Inflammatory macrophage treated with lipopolysaccharide for 1 hour (primary cell): ENCODE measurements at places on chromosomes 2 and 18.

DNA sequence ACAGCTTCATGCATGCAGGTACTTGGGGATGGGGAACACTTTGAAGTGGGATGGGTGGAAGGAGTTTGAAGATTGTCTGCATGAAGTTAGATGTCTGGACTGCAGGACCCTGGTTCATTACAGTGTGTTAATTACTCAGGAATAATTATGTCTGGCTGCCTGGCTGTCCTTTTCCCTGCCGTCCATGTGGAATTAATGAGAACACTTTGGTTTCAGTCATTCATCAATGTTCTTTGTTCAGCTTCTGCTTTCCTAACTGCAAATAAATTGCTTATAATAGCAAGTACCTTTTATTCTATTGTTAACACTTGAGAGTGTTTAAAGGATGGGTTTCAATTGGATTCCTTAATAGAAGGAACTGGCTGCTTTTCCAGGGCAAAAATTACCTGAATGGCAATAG lies 35.8 kb downstream of the MTCL1 start:
- DNase-seq: no peak

DNA sequence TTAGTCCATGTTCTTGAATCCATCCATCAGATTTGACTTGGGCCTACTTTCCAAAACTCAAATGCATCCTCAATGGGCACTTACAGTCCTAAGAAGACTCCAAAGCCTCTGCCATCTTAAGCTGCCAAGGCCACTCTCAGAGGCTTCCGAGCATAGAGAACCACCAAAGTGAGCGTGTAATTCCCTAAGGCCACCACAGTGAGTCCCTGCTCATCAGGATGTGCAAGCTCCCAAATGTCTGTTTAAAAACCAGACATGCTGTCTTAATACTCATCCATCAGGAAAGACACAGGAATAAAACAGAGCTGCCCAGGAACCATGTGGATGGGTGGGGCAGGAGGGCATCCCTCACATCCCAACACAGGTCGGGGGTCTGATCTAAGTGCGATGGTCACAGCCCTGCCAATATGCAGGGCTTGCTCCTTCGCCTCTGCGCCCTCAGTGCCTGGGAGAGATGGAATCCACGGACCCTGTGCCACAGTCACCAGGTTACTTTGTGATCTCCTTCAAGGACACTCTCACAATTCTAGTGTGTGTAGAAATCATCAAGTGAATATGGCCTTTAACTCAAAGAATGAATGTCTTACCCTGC lies 80.4 kb downstream of the POLR1A start:
- no peak for DNase-seq

DNA sequence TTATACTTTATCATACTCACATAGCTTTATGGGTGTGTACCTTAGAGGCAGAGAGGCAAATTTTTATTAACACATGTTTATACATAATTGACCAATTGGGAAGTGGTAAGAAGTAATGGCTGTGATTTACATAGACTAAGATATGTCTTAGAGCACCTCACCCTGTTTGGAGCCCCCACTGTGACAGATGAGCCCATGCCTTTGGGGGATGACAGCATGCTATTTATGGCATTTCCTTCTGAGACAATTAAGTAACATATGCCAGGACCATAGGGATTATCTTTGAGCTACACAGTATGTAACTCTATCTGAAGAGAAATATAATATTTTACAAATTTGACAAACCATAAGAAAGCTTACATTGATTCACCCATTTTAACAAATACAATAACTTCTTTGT lies 1655.3 kb upstream of the ACVR2A start:
- DNase-seq: no peak

DNA sequence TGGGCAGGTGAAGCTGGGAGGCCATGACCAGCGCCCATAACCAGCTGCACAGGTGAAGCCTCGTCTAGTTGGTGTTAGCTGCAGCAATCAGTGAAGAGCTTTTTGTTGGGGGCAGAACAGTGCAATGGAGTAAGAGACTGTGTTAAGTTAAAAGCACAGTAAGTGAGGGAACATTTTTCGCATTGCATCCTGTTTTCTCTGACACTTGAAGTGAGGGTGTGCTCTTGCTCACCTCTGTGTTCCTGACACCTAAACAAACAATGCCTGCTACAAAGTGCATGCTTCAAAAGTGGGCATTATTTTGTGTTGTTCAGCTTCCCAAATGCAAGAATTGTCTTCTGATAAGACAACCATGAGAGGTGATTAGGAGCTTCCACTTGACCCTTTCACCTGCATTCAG lies 324.0 kb upstream of the ACVR2A start:
- DNase-seq: no peak

GRCh38 chr2:208086029-208086428 lies 38.3 kb downstream of the CRYGD start:
- DNase-seq: peak; percentile 11

- peak; percentile 95 for DNase-seq
Measured at GRCh38 chr2:112584134-112584890, at the start of gene CHCHD5. CHCHD5 (plus strand) TSS chr2:112584609; CDS start chr2:112584648, 39 bp downstream.

DNA sequence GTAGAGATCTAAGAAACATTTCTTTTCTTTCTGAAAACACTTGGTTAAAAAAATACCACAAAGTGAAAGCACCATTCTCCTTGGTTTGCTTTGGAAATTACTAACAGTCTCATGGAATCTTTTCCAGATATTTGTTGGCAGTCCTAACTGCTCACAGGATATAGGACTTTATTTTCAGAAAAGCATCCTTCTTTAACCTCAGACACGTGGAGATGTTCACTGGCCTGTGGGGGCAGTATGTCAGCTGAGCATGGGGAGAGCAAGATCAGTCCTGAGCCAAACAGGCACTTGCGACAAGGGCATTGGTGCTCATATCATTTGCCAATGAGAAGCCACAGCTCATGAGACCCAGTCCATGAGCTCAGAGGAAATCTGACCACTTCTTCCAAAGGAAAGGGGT lies 371.9 kb downstream of the NBAS start:
- DNase-seq: no peak

GRCh38 chr2:232771870-232772269 lies 4.5 kb downstream of the KCNJ13 start:
- no peak for DNase-seq

DNA sequence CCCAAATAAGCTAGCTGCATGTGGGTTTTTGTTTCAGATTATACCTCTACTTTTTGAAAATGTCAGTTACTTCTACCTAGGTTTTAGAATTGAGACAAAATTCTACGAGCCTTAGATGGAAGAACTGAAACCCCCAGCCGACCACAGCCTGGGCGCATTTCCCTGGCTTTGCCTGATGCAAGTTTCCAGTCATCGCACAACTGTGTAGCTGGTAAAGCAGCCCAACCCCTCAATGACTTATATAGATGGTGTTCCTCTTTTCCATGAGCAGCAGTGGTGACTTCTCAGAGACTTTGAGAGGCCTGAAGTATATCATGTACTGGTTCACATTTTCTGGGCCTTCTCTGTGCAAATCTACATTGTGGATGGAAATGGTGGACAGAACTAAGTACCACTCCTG lies 515.4 kb upstream of the RAB6C start:
- no peak for DNase-seq

GRCh38 chr2:105510761-105511528 lies 112.1 kb upstream of the FHL2 start:
- DNase-seq: no peak

DNA sequence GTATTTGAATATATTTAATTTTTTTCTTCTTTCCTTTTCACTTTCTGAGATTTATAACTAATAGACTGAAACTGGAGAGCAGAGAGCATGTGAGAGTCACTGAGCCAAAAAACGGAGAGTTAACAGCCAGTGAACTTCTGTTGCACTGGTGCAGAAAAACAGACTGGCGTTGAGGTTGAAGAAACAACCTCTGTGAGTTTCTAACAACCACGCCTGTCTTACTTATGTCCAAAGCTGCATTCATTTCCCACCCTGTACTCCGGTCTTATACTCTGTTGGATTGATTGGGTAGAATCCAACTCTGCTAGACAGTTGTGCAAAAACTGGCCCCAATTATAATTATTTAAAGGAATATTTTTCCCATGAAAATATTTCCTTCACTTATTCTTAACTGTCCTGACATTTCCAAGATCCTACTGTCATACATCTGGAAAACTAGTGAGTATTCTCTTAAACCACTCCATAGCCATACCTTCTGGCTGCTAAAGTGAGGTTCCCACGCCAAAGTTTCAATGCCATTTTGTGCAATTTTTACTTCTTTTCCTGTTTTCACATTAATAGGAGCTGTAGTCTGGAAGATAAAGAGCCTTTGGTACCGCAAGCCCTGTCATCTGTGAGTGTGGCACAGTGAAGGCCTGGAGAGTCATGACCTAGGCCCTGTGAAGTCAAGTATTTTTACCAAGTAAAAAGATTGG lies 9.4 kb downstream of the CYP1B1 start:
- DNase-seq: no peak

DNA sequence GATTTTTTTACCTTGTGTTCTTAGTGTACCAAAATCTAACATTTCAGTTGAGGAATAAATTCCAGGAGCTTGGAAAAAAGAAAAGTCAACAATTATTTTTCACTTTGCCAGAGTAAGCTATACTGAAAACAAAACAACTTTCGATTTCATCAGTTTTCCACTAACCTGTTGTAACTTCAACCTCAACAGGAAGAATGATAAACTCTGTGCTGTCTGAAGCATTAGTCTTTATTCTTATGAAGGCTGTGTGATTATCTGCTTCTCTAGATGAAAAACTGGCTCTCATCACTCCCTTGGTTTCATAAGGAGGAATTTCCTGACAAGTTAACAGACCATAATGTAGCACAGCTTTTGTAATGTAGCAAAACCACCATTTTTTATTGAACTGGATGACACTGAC lies 121.2 kb downstream of the ZAP70 start:
- DNase-seq: peak; percentile 25

GRCh38 chr2:191359133-191359532 lies 113.9 kb downstream of the MYO1B start:
- DNase-seq: no peak

DNA sequence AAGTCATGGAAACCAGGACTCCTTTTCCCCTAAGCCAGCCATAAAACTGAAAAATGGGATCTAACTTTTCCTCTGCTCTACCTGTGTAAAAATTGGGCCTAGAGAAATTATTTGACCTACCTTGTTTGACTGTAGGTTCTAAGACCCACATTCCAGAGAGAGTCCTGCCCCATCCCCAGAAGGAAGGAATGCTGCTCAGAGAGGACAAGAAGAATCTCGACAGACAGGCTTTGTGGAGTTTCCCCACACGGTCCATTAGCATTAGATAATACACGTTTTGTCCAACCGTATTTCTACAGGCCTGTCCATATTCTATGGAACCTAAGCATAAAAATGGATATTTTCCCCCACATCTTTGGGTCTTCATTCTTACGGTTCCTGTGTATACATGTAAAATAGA lies 403.3 kb downstream of the METTL4 start:
- DNase-seq: no peak

- DNase-seq: no peak
Measured at GRCh38 chr2:177188482-177189469, 23.8 kb upstream of the HNRNPA3 start.

DNA sequence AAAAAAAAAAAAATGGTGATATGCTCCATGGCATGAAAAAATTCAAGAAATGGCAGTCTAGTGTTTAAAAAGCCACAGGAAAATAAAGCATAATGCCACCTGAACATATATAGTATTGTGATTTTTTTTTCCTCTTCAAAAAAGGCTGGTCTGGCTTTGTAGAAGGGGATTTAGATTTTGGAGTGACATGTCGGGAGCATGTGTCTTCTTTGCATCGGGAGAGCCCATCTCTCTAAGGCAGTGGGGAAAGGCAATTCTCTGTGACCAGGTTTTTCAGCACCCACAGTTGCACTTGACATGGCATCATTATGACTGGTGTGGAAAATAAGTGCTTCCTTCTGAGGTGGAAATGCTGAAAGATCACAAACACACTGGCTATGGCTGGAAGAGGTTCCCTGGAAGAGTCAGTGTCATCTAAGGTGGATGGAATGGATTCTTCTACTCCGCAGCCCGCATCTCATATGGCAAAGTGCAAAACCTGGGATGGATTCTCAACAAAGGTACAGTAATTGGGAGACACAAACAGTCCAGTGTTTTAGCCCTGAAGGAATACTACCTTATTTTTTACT lies 172.5 kb downstream of the AGAP1 start:
- no peak for DNase-seq

- DNase-seq: peak; percentile 51
Measured at GRCh38 chr2:127705391-127706065, 4.2 kb downstream of the SFT2D3 start.
